Cardiac muscle cell (in vitro differentiated cells and primary cell): ENCODE measurements at places on chromosomes 6 and 20. TPM values are rescaled to one million over a fixed set of nuclear protein-coding genes. Genes with fewer than 3 reads are reported as not detected.

RFX6 gene
- not detected in 2 replicates for polyA plus RNA-seq

ZSCAN12 gene
- polyA plus RNA-seq: 7.0 and 7.3 TPM in 2 replicates

VGLL2 gene
- not detected in 2 replicates for polyA plus RNA-seq

ZSCAN23 gene
- polyA plus RNA-seq: 0.90 and 4.9 TPM in 2 replicates

TFAP2D gene
- not detected in 2 replicates for polyA plus RNA-seq

TUBB2B gene
- 27.9 and 29.8 TPM in 2 replicates for polyA plus RNA-seq

PACRG gene
- 3.7 TPM in 2 replicates for polyA plus RNA-seq

SIRPA gene
- polyA plus RNA-seq: 42.9 and 44.2 TPM in 2 replicates

RAET1L gene
- polyA plus RNA-seq: not detected in 2 replicates

MEI4 gene
- polyA plus RNA-seq: 0.15 and 0.64 TPM in 2 replicates

MOG gene
- 2.4 and 2.9 TPM in 2 replicates for polyA plus RNA-seq
